B cell (primary cell): ENCODE measurements at places on chromosomes 1 and 21. TPM values are rescaled to one million over a fixed set of nuclear protein-coding genes. Genes with fewer than 3 reads are reported as not detected.

DNA sequence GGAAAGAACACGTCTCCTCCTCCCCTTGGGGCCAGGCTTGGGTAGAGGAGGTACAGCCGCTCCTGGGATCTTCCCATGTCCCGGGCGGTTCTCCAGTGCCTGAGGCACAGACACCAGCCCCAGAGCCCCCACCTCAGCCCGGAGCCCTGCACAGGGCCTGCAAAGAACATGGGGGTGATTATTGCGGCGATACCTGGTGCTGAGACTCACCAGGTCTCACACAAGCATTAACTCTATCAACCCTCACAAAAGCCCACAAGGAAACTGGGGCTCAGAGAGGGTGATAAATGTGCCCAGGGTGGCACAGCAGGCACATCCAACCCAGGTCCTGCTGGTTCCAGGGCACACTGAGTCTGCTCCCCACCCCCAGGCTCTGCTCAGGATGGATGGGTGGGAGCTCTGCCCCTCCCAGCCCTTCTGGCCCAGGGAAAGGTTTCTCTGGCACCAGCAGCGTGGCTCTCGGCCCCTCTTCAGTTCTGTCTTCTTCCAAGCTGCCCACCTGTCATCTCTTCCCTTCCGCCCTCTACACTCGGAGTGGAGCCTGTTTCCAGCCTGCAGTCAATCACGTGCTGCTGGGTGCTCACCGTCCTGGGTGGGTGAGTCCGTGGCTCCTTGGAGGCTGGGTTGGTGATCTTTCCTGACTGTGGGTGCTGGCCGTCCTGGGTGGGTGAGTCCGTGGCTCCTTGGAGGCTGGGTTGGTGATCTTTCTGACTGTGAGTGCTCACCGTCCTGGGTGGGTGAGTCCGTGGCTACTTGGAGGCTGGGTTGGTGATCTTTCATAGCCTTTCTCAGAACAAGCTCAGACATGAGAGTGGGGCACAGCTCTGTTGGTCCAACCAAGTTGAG, 53.6 kb upstream of the AJAP1 start:
- H3K4me3 ChIP-seq, result no peak overlapping the region
- H3K36me3 ChIP-seq, result no peaks in the 10 kb centered on the region
- H3K27me3 ChIP-seq, result no peaks in the 10 kb centered on the region
- no peak overlapping the region for H3K27ac ChIP-seq

DNA sequence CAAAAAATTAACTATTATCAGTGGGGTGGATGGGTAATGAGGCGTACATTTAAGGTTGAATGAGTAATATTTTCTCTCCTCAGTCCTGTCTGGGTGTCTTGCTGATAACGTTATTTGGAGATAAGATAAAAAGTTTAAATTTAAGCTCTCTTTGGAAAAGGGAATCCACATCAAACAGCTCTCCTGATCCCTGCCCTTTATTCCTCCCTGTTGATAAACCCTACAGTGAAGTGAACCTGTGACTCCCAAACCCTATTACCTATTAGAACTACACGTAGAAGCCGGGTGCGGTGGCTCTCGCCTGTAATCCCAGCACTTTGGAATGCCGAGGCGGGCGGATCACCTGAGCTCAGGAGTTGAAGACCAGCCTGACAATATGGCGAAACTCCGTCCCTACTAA, 9.9 kb upstream of the GPR161 start:
- no peak overlapping the region for H3K27ac ChIP-seq
- peaks cover 13% of the 10 kb centered on the region for H3K4me1 ChIP-seq
- H3K36me3 ChIP-seq, result no peaks in the 10 kb centered on the region
- no peaks in the 10 kb centered on the region for H3K27me3 ChIP-seq

The KANK4 gene
- total RNA-seq, result not detected in 2 replicates

DNA sequence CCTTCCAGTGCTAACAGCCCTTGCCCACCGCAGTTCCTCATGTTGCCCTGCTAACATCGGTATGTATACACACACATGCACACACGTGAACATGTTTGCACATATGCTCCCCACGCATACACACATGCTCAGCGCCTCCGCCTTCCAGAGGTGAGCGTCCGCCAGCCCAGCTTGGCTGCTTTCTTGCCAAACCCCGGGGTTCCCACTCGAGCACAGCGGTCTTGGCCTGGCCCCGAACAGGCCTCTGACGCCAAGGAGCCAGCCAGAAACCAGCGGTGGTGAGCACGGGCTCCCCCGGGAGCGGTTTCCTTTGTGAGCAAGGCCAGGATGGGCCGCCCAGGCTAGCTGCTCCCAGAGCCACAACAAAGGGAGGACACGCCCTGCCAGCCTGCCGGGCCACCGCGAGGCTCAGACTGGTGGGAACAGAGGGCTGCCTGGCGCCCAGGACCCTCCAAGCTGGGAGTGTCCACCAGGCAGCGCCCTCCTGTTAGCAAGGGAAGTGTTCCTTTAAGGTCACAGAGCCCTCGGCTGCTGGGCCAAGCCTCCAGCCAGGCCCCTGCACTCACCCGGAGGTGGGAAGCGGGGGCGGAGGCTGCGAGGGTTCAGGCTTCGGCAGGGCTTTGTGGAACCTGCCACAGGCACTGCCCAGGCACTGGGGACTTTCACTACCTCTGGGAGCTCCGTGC, 65.4 kb downstream of the ALPL start:
- peaks cover 20% of the 10 kb centered on the region for H3K27me3 ChIP-seq
- H3K36me3 ChIP-seq, result no peaks in the 10 kb centered on the region
- no peak for DNase-seq
- no peak overlapping the region for H3K27ac ChIP-seq

The NUP133 gene
- total RNA-seq, result 49.7 and 50.5 TPM in 2 replicates

The MCL1 gene
- 214 and 219 TPM in 2 replicates for total RNA-seq

The YRDC gene
- 12.5 and 14.0 TPM in 2 replicates for total RNA-seq

- H3K4me1 ChIP-seq, result no peaks in the 10 kb centered on the region
- no peaks in the 10 kb centered on the region for H3K36me3 ChIP-seq
- H3K4me3 ChIP-seq, result no peak overlapping the region
- H3K27me3 ChIP-seq, result peaks cover 7% of the 10 kb centered on the region
- DNase-seq, result no peak
Measured at GRCh38 chr1:212532469-212533147, 76.0 kb upstream of the ATF3 start.

The TCHH gene
- not detected in 2 replicates for total RNA-seq

The ACTA1 gene
- total RNA-seq, result not detected in 2 replicates

DNA sequence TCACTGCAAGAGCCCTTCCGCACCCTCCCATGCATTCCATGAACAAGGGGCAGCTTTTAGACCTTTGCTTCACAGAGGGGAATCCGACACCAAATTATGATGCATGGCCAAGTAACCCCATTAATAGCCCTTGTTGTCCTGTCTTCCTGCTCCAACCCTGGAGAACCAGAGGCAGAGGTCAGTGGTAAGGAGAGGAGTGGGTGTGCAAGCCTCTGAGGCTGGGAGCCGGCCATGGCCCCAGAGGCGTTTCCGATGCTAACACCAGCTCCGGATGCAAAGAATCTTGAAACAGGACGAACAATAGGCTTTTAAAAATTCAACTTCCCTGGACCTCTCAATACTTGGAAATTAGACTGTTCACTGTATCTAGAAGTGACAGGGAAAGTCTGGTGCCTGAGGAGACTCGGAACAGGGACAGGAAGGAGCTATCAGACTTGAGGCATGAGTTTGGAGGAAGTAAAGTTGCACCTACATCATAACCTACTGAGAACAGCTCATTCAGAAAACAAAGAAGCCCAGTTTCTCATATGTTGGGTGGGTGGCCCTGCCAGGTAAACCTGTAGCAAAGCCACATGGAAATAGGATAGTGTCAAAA, 101.2 kb upstream of the ERG start:
- H3K4me3 ChIP-seq, result no peak overlapping the region
- no peak for DNase-seq
- no peak overlapping the region for H3K27ac ChIP-seq
- H3K36me3 ChIP-seq, result no peaks in the 10 kb centered on the region

DNA sequence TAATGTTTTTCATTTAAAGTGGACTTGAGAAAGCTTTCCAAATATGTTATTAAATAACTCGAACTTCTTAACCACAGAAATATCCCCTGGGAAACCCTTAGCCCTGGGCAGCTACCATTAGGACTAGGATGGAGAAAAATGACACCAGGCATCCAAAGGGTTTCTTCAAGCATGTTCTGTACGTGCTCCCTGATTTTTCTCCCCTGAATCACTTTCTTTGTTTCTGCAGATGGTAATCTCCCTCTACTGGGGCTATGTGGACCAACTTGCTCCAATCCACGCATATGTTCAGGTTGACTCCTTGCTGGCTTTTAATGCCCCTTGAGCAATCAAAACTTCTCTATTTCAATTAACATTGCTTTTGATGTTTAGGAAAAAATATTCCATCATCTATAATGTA, 312.7 kb upstream of the C1orf87 start:
- no peak overlapping the region for H3K4me3 ChIP-seq
- H3K27ac ChIP-seq, result no peak overlapping the region
- no peak for DNase-seq

DNA sequence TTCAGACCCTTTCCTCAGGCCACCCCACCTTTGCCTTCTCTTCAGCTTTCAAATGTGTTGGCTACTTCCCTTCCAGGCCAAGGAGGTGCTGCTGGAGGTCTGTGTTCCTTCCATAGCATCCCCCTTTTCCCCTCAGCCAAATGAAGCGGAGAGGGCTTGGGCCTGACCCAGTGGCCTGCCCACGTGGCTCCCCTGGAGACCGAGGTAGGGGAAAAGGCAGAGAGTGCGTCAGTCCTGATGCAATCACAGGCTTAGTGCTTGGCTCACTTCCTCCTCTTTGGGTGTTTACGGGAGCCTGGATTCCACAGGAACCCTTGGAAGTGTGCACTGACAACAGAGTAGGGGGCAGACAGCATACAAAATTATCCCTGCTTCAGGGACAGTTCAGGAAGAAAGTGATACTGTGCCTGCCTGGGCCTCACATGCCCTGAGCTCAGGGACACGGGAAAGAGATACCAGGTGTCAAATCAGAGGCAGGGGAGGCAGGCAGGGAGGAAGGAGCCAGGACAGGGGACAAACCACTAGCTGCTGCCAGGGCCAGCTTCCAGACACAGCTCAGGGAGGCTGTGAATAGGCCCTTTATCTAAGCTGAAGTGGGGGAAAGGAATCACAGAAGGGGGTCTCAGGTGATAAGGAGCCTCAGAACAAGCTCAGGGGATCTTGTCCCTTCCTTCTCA, 16.6 kb upstream of the PTP4A2 start:
- no peak overlapping the region for H3K4me3 ChIP-seq
- no peak overlapping the region for H3K27ac ChIP-seq
- peaks cover 31% of the 10 kb centered on the region for H3K4me1 ChIP-seq
- no peak for DNase-seq

GRCh38 chr1:34705077-34705476, 49.8 kb upstream of the GJB5 start:
- no peaks in the 10 kb centered on the region for H3K4me1 ChIP-seq
- H3K27ac ChIP-seq, result no peak overlapping the region
- no peaks in the 10 kb centered on the region for H3K27me3 ChIP-seq
- no peaks in the 10 kb centered on the region for H3K36me3 ChIP-seq
- H3K4me3 ChIP-seq, result no peak overlapping the region

The HDGF gene
- total RNA-seq, result 89.9 and 91.2 TPM in 2 replicates

DNA sequence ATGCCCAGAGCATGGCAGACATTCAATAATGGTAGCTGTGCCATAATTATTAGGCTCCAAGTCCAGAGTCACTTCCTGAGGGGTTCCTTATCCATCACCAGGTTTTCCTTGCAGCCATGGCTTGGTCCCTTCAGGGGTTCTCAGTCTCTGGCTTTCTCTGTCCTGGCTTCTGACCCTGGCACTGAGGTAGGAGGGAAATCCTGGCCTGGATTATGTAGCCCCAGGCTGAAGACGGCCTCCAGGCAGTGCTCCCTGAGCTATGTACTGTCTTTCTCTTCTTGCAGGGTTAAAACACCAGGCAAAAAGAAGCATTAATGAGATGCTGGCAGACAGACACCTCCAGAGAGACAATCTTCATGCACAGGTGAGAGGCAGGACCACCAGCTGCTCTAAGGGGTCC, 9.5 kb upstream of the PADI3 start:
- H3K4me3 ChIP-seq, result no peak overlapping the region
- no peaks in the 10 kb centered on the region for H3K36me3 ChIP-seq
- no peak overlapping the region for H3K27ac ChIP-seq
- H3K4me1 ChIP-seq, result no peaks in the 10 kb centered on the region
- DNase-seq, result peak; percentile 27

DNA sequence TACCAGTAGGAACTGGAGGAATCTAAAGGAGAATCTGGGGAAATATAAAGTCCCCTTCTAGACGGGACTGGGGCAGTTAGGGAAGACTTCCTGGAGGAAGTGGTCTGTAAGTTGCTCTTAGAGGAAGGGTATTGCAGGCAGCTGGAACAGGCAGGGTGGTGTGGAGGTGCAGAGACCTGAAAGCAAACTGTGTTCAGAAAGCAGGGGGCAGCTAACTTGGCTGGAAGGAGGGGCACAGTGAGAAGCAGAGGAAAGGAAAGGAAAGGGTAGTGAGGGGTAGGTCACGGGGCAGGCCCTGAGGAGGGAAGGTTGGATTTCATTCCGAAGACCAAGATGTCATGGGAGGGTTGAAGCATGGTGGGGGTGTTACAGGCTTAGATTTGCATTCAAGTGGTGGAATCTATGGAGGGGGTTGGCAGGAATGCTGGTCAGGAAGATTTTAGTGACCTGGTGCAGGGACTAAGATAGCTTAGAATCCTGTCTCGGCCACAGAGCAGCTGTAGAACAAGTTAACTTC, 240.7 kb downstream of the FOXD2 start:
- H3K36me3 ChIP-seq, result no peaks in the 10 kb centered on the region
- H3K4me1 ChIP-seq, result no peaks in the 10 kb centered on the region
- no peak overlapping the region for H3K27ac ChIP-seq
- H3K4me3 ChIP-seq, result no peak overlapping the region

The SAMD13 gene
- total RNA-seq, result 0.24 and 0.42 TPM in 2 replicates

GRCh38 chr1:43021547-43022474, 63.1 kb upstream of the SLC2A1 start:
- DNase-seq, result no peak
- H3K4me3 ChIP-seq, result no peak overlapping the region
- no peaks in the 10 kb centered on the region for H3K27me3 ChIP-seq
- H3K36me3 ChIP-seq, result no peaks in the 10 kb centered on the region
- no peak overlapping the region for H3K27ac ChIP-seq
- no peaks in the 10 kb centered on the region for H3K4me1 ChIP-seq

- H3K4me3 ChIP-seq, result peak overlapping the region; percentile 74
- H3K27me3 ChIP-seq, result no peaks in the 10 kb centered on the region
- H3K36me3 ChIP-seq, result peaks cover 13% of the 10 kb centered on the region
- peak overlapping the region; percentile 77 for H3K27ac ChIP-seq
- peak; percentile 87 for DNase-seq
Measured at GRCh38 chr1:9654834-9655723, 3.5 kb downstream of the PIK3CD start.

DNA sequence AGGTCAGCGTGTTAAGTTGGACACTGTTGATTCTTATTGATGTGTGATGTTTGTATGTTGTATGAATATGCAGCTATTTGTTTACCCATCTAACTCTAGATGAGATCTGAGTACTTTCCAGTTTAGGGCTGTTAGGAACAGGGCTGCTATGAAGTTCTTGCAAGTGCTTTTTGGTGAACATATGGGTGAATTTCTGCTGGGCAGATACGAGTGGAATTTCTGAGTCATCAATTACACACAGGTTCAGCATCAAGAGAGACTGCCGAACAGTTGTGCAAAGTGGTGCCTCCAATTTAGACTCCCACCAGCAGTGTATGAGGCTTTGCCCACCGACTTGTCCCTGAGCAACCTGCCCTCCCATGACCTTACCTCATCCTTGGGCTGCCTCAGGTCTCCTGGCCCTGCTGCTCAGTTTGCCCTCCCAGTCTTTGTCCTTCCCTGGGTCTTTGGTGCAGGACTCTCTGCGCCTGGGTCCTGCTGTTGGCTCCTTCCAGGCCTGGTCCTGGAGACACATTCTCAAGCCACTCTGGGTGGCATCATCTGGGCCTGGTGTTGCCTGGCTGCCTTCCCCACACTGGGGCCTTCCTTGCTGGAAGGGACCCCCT, 343.6 kb downstream of the PTPRU start:
- H3K27ac ChIP-seq, result no peak overlapping the region
- H3K36me3 ChIP-seq, result no peaks in the 10 kb centered on the region
- no peaks in the 10 kb centered on the region for H3K27me3 ChIP-seq
- no peaks in the 10 kb centered on the region for H3K4me1 ChIP-seq
- no peak overlapping the region for H3K4me3 ChIP-seq
